ENCODE measurements at places on chromosomes 2 and 18.

- no peak for DNase-seq
Measured at GRCh38 chr2:171837736-171838135, 56.3 kb downstream of the SLC25A12 start.

DNA sequence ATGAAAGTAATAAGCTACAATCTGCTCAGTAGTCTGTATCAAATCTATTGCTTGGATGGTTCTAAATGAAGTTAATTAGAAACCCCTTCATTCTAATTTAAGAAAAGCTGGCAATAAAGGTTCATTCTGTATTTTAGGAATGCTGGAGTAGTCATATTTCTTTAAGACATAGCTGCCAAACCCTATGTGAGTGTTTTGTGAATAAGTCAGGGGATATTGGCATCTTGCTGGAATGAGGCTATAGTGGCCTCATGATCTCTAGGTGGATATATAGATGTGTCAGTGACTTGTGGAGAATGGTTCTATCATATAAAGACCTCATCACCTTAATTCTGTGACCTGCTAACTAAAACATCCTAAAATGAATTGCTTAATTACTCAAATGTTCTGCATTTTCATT, 196.3 kb downstream of the PDE1A start:
- DNase-seq: no peak

GRCh38 chr2:129740504-129740903, 239.0 kb upstream of the RAB6C start:
- DNase-seq: no peak

GRCh38 chr2:236133410-236134012, 34.7 kb downstream of the GBX2 start:
- no peak for DNase-seq

DNA sequence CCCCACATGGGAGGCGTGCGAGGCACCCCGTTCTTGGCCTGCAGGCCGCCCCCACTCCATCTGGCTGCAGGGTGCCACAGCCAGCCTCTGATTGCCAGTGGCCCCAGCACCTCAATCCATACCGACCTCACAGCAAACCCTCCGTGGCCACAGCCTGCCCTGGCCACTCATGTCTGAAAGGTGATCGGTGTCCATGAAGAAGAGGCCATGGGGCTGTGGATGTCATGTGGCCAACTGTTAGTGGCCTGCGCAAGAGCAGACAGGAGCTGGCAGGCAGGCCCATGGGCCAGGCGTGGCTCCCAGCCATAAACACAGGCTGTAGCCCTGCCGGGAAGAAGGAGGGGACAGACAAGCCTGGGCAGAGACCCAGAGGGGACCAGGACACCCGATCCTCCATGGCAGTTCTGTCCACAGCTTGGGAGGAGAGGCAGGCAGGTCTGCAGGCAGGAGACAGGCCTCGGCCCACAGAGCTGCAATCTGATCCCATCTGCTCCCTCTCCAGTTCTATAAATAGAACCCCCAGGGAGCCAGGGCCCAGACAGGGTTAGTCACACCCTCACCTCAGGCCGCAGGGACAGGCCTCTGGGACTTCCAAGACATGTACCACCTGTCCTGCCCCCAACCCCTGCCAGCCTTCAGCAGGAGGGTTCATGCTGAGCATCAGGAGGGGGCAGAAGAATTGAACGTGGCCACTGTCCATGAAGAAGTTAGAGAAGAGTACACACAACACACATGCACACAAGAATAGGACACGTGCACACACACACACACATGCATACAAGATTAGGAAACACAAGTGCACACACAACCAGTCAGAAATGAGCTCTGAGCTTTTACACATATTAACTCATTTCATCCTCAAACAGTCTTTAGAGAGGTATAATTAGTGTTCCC, 16.9 kb downstream of the STEAP3 start:
- DNase-seq: no peak
